ENCODE measurements at places on chromosomes 2 and 18.

GRCh38 chr2:80269806-80270205 lies 34.7 kb downstream of the LRRTM1 start:
- no peak for DNase-seq

GRCh38 chr2:200288670-200289429 lies 17.6 kb upstream of the SPATS2L start:
- peak; percentile 91 for DNase-seq

- no peak for DNase-seq
Observed at GRCh38 chr2:219628986-219629901, 1.8 kb downstream of the SLC4A3 start.

- no peak for DNase-seq
Observed at GRCh38 chr2:240811346-240812300, 8.4 kb downstream of the KIF1A start.

GRCh38 chr2:102356381-102356712 lies 751 bp downstream of the IL18R1 start:
- DNase-seq, result no peak

GRCh38 chr2:43408407-43409160 lies 182.2 kb upstream of the ZFP36L2 start:
- DNase-seq, result no peak

GRCh38 chr2:74824679-74825078 lies 9.2 kb upstream of the HK2 start:
- DNase-seq, result no peak

- DNase-seq, result no peak
Observed at GRCh38 chr2:26607698-26608097, 33.5 kb downstream of the CIB4 start.

DNA sequence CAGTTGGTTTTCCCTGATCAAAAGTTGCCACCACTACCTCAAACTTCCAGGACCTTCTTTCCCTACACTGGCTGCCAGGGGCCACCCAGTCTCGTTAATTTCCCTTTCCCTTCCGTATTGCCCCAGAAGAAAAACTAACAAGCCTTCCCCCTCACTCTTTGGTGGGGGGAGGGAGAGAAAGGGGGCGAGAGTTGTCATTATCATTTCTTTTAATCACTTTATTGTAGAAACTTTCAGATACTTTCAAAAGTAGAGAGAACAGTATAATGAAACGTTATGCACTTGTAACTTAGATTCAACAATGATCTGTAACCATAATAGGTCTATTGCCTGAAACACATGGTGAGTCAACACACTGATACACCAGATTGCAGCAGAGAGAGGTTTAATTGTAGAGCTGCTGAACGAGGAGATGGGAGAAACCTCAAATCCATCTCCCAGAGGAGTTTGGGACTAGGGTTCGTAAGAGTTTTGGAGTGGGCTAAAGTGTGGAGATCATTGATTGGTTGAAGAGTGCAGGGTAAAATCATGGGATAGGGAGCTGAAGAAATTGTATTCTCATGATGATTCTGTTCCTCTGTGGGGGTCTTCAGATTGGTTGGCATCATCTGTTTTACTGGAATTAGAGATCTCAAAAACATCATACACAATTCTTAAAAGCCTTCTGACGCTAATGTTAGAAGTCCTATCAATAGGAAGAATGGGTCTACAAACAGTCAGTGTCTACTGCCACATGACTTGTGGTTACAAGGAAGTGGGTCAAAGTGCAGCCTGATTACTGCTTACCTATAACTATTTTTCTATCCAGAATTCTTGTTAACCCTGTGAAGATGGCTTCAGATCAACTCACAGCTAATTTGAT lies 2.6 kb upstream of the RNF149 start:
- DNase-seq, result no peak

DNA sequence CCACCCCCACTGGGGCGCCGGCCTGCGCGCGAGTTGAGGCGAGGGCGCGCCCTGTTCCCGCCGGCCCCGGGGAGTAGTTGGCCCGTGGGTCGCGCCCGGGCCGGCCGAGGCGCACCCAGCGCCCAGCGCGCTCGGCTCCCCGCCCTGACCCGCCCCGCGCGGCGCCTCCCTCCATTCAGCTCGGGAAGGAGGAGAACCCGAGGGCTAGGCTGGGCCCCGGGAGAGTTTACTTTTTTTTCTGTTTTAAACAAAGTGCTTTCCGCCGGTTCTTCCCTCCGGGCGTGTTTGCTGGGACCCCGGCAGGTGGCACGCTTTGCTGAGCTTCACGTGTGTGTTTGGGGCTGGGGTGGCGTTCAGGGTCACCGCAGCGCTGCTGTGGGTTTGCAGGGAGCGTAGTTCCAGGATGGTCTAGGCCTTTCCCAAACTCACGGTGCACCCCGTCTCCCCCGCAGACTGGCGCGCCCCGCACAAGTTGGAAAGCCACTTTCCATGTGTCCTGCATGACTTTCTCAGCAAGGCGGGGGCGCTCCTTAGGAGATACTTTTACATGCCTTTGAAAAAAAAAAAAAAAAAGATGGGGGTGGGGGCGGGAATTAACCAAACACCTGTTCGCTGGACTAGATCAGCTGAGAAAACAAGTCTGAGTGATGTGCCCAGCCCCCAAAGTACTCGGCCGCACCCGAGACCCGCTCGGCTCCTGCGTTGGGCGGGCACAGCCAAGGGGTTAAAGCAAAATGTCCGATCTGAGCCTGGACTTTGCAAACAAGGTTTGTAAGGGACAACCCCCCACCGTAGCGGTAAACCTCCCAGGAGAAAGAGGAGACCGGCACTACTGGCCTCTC lies 825 bp downstream of the ITGA6 start:
- DNase-seq, result no peak

DNA sequence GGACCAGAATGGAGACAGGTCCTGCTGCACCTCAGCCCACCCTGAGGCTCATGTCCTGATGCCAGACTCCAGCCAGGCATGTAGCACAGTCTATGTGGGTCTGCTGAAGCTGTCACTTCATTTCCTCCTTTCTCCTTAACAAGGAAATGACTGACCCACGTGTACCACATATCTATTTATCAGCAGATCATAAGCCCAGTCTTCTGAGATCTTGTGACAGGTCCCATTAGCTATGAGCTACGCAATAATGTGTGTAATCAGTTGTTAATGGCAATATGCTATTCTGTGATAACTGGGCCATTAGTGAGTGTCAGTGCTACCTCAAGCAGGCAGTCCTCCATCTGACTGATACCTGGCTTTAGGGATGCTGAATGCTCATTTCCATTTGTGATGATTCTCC lies 615.3 kb downstream of the BCL11A start:
- no peak for DNase-seq

DNA sequence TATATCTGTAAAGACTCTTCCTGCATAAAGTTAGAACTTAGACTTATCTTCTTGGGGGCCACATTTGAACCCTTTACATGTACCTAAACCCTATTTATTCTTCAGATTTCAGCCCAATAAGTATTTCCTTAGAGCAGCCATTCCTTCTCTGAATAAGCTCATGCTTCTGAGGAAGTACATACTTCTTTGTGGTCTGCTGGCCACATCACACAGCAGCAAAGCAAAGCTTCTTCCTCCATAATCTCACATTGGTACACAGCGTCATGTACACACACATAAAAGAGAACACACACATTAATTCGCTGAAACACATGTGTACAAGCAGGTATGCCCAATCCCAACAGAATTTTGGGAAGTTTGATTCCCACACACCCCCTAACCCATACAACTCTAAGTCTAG lies 331.0 kb downstream of the CDH2 start:
- DNase-seq, result no peak

DNA sequence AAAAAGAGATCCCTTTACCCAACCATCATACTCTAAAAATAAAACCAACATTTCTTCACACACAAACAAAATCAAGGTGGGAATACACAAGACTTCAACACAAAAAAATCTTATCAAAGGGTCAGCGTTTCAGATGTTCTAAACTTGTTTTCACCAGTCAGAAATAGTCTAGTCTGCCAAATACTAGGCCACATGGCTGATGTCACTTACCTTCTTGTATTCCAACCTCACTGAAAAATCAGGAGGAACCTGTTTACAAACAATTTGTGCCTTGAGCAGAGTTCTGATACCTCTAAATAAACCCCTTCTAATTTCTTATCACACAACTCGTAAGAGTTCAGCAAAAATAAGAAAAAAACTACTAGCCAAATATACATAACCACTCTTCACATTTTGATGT lies 20.1 kb downstream of the FEZ2 start:
- no peak for DNase-seq

GRCh38 chr2:86557836-86558235 lies 5.4 kb downstream of the CHMP3 start:
- DNase-seq, result no peak

DNA sequence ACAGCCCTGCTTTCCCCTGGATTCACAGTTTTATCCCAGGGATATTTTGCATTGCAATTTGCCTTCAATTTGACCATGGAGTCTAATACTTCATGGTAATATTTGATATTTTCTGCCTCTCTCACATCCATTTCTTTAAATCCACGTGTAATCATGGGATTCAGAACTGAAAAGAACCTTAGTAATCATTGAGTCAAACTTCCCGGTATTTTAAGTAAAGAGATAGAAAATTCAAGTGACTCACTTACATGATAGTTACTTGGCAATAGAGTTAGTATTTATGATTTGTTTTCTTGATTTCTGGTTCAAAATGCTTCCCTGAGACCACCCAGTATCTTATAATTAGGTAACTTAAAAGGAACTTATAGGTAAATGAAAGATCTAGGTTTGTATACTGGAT lies 33.7 kb upstream of the CDC42EP3 start:
- DNase-seq, result no peak

DNA sequence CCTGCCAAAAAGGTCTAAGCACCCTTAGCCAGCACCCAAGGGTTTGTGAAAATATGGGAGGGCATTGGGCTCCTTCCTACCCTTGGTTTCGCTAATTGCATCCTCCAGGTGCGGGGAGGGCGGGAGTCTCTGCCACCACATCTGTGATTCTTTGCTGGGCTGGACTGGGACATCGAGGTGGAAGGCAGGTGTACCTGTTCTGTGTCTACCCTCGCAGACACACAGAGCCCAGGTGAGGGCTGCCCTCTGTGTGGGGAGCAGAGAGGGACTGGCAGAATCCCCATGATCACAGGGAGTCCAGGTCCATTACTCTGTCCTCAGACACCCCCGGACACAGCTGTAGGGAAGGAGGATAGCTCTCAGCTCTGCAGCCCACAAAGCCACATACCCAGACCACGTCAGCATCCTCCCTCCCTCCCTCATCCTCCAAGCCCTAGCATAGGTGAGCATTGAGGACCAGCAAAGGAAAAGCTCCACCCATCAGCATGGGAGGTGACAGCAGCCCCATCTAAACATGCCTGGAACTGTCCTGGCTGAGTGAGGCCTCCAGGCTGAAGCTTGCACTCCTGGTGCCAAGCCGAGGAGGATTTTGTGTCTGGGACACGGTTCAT lies 49.8 kb downstream of the PLB1 start:
- no peak for DNase-seq

- DNase-seq, result peak; percentile 72
Observed at GRCh38 chr18:3015204-3015592, 2.3 kb upstream of the LPIN2 start.

DNA sequence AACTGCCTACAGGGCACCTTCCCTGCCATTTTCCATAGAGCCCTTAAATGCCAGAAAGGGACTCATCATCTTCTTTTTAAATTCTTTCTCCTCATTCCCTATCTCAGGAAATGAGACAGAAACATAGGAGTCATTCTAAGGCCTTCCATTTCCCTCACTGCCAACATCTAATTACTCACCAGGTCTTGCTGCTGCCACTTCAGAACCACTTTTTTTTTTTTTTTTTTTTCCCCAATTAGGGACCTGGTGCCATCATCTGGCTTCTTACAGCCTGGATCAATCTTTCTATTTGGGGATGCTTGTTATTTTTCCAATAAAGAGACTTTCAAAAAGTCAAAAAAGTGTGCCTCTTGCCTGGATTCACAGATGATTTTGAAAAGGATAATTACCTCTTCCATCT lies 373.4 kb downstream of the LPIN1 start:
- no peak for DNase-seq

DNA sequence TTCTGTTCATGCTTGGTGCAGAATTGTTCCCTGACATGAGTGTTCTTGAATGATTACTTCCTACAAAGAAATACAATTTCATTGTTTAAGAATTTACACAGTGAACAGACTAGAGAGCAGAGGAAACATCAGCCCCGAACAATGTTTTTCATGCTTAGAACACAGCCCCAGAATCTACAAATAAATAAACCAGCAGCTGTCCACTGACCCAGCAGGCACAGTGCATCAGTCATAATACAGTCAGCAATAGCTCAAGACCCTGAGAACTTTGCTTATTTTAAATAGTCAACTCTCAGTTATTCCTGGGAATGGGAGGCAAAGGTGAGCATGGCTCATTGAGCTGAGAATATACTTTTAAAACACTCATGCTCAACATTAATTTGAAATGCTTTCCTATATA lies 38.4 kb downstream of the XIRP2 start:
- DNase-seq, result no peak

DNA sequence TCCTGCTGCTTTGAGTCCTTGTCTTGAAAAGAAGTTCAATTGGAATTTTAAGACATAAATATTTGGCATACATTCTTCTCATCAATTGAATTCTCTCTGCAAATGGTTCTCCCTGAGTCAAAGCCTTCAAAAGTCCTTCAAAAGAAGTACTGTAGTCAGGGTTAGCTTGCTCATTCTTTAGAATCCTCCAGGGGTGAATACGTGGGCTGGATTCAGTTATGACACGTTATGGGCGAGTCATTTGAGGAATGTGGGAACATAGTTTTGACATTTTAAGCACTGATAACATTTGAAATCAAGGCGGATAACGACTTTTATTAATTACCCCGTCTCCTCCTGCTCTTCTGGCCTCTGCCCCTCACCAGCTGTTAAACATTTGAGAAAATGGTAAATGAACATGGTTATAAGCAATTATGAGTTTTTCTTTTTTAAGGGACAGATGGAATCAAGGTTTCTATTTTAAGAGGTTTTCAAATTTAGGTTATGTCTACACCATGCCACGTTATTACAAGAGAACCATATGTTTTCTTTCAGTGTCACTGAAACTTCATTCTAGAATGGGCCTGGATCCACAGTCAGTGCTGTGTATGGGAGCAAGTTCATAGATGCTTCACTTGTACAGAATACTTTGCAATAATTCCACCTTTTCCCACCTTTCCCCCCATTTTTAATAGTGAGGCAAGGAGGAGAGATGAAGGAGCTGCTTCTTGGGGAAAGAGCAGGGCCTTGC lies 273.1 kb downstream of the TSN start:
- no peak for DNase-seq

DNA sequence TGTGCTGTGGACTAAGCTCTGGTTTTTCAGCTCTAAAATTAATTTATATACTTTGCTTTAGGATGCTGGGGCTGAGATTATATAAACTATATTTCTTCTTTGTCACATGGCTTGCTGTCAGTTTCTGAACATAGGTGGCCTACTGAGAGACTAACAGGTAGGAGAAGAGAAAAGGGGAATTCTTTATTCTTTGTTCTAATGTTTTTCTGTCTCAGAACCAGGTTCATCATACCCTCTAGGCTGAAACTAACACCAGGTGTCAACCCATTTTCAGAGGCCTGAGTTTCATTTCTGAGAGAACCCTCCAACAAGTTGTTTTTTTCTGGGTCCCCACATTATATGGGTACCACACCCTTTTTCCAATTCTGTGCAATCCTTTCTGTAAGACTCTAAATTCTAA lies 843.6 kb downstream of the TRIB2 start:
- no peak for DNase-seq

- no peak for DNase-seq
Observed at GRCh38 chr18:58499527-58500221, 129.2 kb downstream of the ALPK2 start.

- DNase-seq, result no peak
Observed at GRCh38 chr2:106353676-106354075, 114.5 kb downstream of the RGPD3 start.
